ENCODE measurements at places on chromosomes 11 and 22. TPM values are rescaled to one million over a fixed set of nuclear protein-coding genes. Genes with fewer than 3 reads are reported as not detected.

GRCh38 chr22:19455585-19456370 is 8.3 kb upstream of the C22orf39 start:
- DNase-seq, result peak; percentile 50

The IFITM1 gene
- total RNA-seq, result 0.20 TPM

The CD6 gene
- total RNA-seq, result not detected

The FBLN1 gene
- 0.40 TPM for total RNA-seq

DNA sequence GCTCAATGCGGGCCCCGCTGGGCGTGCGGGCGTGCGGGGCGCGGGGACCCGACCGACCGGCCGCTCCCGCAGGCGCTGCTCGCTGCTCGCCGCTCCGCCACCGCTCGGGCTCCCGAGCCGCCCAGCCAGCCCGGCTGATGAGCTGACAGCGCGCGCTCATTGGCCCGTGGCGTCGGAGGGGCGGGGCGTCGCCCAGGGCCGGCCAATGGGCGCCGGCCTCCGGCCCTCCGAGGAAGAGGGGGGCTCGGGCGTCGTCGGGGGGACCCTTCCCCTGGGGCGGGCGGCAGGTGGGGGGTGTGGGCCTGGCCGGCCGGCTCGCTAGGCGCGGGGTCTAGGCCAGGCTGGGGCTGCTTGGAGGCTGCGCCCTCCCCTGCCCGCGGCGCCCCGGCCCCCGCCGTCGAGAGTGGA is at the start of gene SCUBE1:
SCUBE1 (minus strand) TSS at position 111 of the 408 bp plus-strand sequence. CDS start 111 bp downstream, outside the sequence.
- DNase-seq, result peak; percentile 72

The SEC14L6 gene
- not detected for total RNA-seq

The CBX7 gene
- total RNA-seq, result 2.4 TPM

The SLC7A4 gene
- not detected for total RNA-seq

- DNase-seq, result no peak
Measured at GRCh38 chr11:61553373-61554171, 27.3 kb downstream of the SYT7 start.

DNA sequence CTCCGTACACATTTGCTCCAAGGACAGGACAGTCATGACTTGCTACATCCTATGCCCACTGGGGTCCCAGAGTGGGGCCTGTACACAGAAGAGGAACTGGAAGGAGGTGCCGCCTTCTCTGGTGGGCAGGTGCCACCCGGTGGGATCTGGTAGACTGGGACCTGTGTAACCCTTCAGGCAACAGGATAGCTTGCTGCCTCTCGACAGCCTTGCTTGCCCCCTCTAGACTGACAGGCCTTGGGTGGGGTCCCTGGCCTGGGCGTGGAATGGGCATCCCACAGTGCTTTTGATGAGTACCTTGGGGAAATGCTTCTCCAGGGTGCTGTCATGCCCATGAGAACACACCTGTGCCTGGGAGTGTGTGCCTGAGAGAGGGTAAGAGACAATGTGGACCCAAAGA is 15.8 kb downstream of the SHANK3 start:
- DNase-seq, result no peak

The SAA1 gene
- not detected for total RNA-seq

The TIMP3 gene
- total RNA-seq, result 96.5 TPM

The LRRC74B gene
- not detected for total RNA-seq

DNA sequence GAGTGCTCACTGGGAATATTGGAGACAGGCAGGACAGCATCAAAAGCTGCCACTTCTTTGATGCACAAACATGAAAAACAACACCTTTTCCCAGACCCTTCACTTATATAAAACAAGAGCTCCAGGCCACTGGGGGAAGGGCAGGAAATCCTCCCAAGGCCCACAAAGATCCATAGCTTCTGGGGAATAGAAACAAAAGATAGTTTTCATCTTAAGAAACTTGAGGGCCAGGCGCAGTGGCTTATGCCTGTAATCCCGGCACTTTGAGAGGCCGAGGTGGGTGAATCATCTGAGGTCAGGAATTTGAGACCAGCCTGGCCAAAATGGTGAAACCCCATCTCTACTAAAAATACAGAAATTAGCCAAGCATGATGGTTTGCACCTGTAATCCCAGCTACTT is 15.3 kb downstream of the RTL6 start:
- DNase-seq, result no peak

The CHEK2 gene
- total RNA-seq, result 5.2 TPM

- DNase-seq, result no peak
Measured at GRCh38 chr11:9936754-9937153, 272.9 kb downstream of the SWAP70 start.

GRCh38 chr22:30288419-30289140 is 725 bp downstream of the CASTOR1 start:
- DNase-seq, result no peak

DNA sequence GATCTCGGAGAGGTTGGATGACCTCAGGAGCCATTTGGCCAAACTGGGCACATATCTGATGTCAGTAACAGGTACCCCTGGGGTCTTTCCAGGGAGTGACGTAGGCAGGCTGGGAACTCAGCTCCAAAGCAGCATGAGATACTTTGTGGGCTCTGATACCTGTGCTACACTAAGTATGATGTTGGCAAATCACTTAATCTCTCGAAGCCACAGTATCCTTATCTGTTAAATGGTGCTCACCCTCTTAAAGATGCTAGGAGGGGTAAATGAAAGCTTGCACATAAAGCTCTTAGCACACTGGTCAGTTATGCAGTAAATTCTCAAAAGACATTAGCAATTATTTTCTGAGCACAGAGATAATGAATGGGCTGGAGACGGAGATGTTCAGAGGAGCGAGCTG is 17.1 kb upstream of the DGKZ start:
- DNase-seq, result no peak

- no peak for DNase-seq
Measured at GRCh38 chr22:19977296-19978243, 36.0 kb upstream of the TXNRD2 start.

DNA sequence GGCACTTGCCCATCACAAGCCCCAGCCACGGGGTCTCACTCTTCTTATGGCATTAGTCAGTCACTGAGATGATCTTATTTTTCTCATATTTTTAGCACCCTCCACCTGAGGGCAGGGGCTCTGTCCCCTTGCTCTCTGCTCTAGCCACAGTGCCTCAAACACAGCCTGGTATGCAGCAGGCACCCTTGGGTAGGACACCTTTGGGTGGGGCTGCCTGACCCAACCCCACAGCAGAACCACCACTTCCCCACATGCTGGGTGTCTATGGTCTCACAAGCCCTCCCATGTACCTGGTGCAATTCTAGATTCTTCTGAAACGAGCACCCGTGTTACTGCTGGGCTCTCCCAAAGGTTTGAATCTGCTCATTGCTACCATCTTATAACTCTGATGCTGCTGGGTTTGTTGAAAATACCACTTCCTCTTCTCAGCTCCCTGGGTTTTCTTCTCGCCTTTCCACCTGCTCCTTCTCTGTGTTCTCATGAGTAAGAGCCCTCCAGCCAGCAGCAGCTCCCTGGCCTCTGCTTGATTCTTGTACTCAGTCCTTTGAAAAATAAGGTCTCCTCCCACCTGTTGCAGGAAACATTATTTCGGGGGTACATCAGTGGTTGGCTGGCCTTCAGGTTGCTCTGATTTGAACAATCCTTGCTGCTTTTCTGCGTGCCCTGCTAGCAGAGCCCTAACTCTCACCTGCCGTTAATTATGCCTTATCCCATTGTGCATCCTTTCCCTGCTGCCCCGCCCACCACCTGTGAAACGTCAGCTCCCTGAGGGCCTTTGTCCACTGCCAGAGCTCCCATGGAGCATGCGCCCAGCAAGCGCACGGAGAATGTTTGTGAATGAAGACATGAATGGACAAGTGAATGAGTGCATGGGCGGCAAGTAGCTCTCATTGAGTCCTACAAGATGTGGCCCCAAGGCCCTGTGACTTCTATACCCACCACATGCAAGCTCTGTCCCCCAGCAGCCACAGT is 1181.6 kb downstream of the TBC1D22A start:
- no peak for DNase-seq

The FCHSD2 gene
- 15.9 TPM for total RNA-seq

DNA sequence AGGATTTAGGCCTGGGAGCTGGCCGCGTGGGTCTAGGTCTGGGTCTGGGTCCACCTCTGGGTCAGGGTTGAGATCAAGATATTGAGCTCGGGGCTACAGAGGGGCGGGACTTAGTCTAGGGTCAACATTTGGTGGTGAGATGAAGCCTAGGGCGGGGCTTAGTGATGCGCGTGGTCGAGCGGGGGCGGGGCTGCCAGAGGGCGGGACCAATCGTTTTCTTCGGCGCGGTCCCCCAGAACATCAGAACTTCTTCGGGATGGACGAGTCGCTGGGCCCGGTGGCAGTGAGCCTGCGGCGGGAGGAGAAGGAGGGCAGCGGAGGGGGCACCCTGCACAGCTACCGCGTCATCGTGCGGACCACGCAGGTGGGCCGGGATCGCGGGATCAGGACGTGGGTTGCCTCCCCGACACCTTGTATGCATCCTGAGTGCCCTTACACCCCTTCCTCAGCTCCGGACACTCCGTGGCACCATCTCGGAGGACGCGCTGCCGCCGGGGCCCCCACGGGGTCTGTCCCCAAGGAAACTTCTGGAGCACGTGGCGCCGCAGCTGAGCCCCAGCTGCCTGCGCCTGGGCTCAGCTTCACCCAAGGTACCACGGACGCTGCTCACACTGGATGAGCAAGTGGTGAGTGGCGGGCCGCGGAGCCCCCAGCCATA is 4.2 kb downstream of the SIPA1 start:
- DNase-seq, result no peak

DNA sequence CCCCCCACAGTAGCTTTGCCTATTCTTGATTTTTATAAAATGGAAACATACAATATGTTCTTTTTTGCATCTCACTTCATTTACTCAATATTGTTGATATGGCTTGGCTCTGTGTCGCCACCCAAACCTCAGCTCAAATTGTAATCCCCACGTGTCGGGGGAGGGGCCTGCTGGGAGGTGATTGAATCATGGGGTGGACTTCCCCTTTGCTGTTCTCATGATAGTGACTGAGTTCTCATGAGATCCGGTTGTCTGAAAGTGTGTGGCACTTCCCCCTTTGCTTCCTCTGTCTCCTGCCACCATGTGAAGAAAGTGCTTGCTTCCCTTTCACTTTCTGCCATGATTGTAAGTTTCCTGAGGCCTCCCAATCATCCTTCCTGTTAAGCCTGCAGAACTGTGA is 431.3 kb downstream of the MN1 start:
- peak; percentile 8 for DNase-seq

- DNase-seq, result peak; percentile 97
Measured at GRCh38 chr11:95917193-95918036, 6.5 kb downstream of the MTMR2 start.

The DEUP1 gene
- not detected for total RNA-seq

DNA sequence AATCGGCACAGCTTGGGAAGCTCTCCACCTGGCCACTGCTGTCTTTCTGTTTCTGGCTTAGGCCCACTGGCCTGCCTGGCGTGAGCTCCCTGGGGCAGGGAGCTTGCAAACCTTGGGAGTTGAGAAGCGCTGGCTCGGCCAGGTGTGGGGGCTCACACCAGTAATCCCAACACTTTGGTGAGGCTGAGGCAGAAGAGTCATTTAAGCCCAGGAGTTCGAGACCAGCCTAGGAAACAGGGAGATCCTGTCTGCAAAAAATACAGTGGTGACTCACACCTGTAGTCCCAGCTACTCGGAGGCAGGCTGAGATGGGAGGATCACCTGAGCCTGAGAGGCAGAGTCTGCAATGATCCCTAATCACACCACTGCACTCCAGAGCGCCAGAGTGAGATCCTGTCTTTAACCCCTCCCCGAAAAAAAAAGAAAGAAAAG is 4.0 kb downstream of the AP5B1 start:
- DNase-seq, result no peak

DNA sequence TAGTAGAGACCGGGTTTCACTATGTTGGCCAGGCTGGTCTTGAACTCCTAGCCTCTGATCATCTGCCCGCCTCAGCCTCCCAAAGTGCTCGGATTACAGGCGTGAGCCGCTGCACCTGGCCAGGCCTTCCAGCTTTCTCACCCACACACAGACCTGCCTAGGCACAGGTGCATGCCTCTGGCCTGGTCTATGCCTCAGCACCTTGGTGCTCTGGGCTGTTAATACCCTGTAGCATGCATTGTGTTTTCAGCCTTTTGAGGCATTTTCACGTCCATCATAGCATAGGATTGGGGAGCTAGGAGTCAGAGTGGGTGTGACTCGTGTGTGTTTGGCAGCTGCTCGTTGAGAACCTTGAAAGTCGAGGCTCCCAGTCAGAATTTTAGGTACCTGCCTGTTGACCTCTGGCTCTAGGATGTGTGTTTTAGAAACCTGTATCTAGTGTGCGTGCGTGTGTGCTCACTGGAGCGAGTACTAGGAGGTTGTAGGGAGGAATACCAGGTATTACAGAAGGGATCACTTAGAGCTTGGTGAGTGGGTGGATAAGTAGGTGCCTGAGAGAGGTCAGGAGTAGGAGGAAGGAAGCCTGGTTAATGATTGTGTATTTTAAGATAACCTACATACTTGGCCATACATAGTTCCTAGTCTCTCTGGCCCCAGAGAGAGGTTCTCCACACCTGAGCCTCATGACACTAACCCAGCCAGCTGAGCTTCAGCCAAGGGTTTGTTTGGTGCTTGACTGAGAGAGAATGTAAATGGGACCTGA is 20.0 kb downstream of the CRKL start:
- no peak for DNase-seq

GRCh38 chr11:86906198-86906597 is 49.0 kb downstream of the FZD4 start:
- no peak for DNase-seq

The GDPD4 gene
- not detected for total RNA-seq

The ADM2 gene
- 0.99 TPM for total RNA-seq

- DNase-seq, result peak; percentile 29
Measured at GRCh38 chr22:38881997-38882879, 10.2 kb upstream of the CBX6 start.

The C11orf42 gene
- total RNA-seq, result not detected

DNA sequence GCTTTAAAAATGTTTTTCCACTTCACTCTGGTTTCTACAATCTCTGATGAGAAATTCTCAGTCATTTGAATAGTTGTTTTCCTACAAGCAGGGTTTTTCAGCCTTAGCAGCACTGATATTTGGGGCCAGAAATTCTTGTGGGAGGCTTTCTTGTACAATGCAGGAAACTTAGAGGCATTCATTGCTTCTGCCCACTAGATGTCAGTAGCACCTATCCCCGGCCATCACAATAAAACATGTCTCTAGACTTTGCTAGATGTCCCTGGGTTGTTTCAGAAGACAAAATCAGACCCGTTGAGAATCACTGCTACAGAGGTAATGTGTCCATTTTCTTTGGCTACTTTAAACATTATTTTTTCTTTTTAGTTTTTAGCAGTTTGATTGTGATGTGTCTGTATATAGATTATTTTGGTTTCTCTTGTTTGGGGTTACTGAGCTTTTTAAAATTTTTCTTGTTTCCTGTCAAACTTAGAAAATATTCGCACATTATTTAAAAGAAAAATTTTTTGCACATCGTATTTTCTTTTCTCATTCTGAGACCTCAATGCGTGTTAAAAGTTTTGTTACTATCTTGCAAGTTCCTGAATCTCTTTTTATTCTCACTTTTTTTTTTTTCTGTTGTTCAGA is 60.8 kb upstream of the CCDC179 start:
- peak; percentile 38 for DNase-seq
